Cerebellar nuclear complex (tissue), 1 donor: ENCODE measurements at places on chromosomes 3 and 15.

DNA sequence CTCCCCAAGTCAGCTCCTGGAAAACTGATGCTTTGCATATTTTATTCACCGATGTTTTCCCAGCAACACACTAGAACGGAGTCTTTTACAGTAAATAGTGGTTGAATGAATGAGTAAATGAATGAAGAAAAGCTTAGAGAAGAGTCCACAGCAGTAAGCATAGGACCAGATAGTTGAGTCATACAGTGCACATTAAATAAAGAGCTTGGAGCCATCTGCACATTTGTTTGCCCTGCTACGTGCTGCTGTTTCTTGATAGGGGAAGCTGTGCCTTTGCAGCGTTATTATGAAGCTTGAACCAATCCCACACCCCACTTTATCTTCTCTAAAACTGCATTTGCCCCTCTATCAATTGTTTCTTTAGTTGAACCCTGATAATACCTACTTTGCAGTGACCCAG lies 1.2 kb downstream of the FAM98B start:
- DNase-seq: no peak

GRCh38 chr3:177463863-177464262 lies 266.6 kb upstream of the TBL1XR1 start:
- DNase-seq: no peak

DNA sequence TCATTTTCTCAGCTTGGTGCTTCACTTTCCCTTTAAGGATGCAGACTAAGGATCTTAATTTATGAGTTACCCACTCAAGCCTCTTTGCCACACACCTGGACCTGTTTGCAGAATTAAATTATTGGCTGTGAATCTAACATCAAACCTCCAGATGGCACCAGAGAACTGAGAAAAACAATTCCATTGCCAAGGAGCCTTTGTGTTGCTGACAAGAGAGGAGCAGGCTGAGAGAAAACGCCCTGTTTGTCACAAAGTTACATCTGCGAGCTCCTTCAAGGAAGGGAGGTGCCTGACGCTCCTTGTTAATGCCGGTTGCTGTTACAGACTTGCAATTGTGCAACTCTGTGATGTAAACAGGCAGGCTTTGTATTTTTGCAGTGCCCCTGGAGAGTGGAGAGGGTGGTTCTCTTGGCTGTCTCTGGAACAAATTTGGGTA lies 36.3 kb upstream of the TMC3 start:
- DNase-seq: peak; percentile 34

GRCh38 chr3:136332776-136333175 lies 82.6 kb downstream of the PCCB start:
- no peak for DNase-seq

GRCh38 chr15:79450648-79451047 lies 18.5 kb downstream of the MINAR1 start:
- no peak for DNase-seq

- no peak for DNase-seq
These were observed 56.1 kb downstream of the FAM174B start for GRCh38 chr15:92599394-92599970.

DNA sequence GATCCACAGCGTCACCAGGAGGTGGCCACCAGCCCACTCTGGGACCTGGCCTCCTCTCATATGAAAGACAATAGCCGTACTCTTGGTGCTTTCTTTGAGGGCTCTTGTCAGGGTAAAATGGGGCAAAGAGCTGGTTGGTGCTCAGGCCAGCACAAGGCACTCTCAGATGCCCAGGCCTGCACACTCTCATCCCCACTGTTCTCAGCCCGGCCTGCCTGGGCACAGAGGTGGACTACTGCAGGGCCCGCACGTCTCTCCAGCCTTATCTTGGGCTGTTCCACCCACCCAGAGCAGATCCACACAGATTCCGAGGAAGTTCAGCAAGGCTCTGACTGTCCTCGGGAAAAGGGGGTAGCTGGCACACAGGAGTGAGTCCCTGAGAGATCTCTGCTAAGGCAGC lies 122.8 kb upstream of the PRR20G start:
- DNase-seq: no peak

DNA sequence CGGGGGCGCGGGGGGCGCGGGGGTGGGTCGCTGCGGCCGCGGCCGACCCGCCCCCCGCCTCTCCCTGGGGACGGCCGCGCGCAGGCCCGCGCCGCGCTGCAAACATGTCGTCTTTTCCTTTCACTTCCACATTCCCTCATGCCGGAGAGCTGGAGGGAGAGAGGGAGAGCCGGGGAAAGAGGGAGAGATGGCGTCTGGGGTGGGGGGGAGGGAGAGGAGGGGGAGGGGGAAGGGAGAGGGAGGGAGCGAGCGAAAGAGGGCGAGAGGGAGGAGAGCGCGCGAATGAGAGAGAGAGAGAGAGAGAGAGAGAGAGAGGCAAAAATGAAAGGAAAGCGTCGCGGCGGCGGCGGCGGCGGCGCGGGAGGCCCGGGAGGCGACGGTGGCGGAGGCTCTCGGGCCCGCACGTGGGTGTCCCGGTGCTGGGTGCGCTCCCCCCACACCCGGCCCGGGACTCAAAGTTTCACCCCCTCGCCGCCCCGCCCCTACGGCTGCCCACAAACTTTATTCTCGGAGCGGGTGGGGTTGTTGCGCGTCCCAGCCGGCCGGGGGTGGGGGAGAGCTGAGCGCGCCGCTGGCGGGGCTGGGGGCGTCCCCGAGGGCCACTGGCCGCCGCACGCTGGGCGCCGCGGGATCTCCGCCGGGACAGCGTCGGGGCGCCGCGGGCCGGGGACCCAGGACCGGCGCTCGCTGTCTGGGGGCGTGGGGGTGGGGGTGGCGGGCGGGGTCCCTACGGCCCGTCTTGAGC lies 731 bp downstream of the ZNF710 start:
- DNase-seq: no peak
